MV-4-11 (cell line): ENCODE measurements at places on chromosomes 5 and 9.

DNA sequence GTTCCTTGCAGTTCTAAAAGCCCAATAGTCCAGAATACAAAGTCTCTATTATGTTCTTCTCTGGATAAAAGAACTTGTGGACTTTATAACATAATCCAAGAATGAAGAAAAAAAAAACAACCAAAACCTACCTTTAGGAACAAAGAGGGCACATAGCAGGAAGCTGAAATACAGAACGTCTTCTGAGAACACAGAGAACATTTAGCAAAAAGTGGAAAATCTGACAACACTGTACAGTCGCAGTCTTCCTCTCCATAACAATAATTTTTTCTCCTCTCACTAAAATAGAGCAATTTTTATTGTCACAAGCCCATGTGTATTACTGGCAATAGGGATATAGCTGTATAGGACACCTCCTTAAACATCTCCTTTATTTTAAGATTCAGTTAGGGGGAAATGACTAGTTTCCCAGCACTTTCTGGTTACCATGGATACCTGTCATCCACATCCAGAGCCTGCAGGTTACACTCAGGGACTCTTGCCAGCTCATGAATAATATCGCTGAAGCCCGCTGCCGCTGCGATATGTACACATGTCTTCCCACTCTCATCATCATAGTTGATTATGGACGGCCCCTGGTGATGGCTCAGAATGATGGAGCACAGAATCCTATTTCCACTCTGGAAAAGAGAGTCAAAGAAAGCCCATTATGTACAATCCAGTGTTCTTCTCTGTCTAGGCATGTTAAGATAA, 106.5 kb downstream of the ANKRD55 start:
- no peak for DNase-seq

DNA sequence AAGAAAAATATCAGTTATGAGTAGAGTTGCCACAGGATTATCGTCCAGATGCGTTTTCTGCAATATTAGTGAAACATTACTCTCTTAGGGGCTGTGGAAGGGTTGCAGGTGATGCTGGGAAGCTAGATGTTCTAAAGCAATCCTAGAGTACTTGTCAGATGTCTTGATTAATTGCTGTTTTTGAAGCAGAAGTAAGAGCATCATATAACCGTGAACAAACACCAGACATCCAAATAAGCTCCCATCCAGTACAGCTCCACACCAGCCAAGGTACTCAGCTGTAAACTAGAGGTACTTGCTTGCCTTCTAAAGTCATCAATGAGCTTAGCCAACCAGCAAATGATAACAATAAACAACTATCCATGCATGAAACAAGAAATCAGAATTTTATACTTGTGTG, 131.1 kb downstream of the ST8SIA4 start:
- DNase-seq = no peak

GRCh38 chr9:35795695-35796094, 4.3 kb downstream of the NPR2 start:
- no peak for DNase-seq

DNA sequence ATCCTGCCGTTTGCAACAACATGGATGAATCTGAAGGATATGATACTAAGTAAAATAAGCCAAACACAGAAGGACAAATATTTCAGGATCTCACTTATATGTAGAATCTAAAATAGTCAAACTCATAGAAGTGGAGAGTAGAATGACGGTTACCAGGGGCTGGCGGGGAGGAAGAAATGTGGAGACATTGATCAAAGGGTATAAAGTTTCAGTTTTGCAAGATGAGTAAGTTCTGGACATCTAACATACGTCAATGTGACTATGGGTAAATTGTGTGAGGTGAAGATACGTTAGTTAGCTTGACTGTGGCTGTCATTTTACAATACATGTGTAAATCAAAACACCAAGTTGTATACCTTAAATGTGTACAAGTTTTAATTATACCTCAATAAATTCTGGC, 200.3 kb downstream of the SNX18 start:
- DNase-seq = no peak
